Mammary epithelial cell (primary cell): ENCODE measurements at places on chromosomes 7 and 10. TPM values are rescaled to one million over a fixed set of nuclear protein-coding genes. Genes with fewer than 3 reads are reported as not detected.

GRCh38 chr10:32073128-32073527 lies 16.9 kb upstream of the KIF5B start:
- DNase-seq, result no peak

GRCh38 chr10:98910048-98910447 lies 325.6 kb downstream of the HPSE2 start:
- DNase-seq, result no peak

DNA sequence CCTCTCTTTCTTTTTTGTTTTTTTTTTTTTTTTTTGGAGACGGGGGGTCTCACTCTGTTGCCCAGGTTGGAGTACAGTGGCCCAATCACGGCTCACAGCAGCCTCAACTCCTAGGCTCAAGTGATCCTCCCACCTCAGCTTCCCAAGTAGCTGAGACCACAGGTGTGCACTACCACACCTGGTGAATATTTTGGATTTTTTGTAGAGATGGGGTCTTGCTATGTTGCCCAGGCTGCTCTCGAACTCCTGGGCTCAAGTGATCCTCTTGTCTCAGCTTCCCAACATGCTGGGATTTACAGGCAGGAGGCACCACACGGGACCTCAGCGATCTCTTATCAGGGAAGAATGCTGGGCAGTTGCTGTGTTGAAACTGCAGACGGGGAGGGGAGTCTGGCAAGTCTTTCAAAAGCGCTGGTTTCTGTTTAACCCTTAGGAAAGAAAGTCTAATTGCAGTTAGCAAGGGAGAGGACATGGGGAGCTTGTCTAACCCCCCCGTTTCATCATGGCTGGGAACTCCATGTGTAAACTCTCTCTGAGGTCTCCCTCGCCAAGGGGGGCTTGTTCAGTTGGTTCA lies 39.6 kb upstream of the LMTK2 start:
- no peak for DNase-seq

GRCh38 chr7:95915731-95916130 lies 143.4 kb downstream of the DYNC1I1 start:
- DNase-seq, result no peak

The OAT gene
- total RNA-seq, result 204 TPM
